Left renal pelvis (tissue), 4 donors: ENCODE measurements at places on chromosomes 3 and 15. TPM values are rescaled to one million over a fixed set of nuclear protein-coding genes. Genes with fewer than 3 reads are reported as not detected.

- no peak for DNase-seq
Observed at GRCh38 chr3:138093721-138094120, 21.7 kb downstream of the DZIP1L start.

Gene HYAL1
- polyA plus RNA-seq: 5.6 TPM

Gene MYO5C
- 5.5 TPM for polyA plus RNA-seq

GRCh38 chr3:38566215-38566528, 70.0 kb downstream of the EXOG start:
- no peak for DNase-seq

Gene RTP1
- polyA plus RNA-seq: not detected

- no peak for DNase-seq
Observed at GRCh38 chr3:121989943-121990342, 32.1 kb downstream of the ILDR1 start.

DNA sequence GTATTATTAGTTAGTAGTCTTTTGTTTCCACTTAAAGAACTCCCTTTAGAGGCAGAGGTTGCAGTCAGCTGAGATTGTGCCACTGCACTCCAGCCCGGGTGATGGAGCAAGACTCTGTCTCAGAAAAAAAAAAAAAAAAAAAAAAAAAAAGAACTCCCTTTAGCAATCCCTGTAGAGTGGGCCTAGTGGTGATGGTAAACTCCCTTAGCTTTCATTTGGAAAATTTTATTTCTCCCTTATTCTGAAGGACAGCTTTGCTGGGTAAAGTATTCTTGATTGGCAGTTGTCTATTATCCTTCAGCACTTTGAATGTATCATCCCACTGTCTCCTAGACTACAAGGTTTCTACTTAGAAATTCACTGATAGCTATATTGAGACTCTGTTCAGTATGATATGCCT, 46.0 kb downstream of the RPL39L start:
- no peak for DNase-seq

Gene IMPG2
- polyA plus RNA-seq: 0.52 TPM

DNA sequence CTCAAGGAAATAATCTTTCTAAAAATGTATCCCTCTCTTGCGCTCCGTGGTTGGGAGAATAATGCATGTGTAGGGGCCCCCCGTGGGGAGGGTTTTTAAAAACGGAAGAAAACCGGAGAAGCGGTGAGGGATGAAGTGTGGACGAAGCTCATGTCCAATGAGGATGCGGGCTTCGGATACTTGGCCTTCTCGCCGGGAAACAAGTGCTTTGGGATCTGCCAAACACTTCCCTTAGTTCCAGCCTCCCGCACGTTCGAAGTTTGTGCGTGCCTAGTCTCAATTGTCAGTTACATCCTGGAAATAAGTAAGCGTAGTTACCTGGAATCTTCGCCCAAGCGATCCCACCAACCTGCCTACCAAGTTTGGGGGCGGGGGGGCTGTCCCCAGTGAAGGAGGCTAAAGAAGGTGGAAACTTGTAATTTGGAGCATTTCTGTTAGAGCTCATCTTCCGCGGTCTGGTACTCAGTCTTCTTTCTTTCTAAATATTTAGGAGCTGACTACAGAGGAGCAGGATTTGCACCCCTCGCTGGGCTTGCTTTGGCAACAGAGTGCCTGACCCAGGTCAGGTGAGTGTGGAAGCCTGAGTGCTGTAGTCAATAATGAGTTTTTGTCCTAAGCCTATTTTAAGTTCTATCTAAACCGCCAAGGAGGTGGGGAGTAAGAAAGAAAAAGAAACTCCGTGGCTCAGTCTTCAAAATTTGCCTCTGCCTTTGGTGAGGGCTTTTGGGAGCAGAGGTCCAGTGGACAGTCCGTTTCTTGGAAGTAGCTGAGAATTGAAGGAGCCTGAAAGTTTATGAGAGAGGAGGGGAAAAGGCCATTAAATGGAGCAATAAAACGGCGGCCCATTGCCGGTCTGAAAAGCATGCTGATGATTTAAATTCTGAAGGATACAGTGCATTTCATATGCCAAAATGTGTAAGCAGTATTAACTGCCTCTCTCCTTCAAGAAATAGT, 1.1 kb downstream of the ITPR1 start:
- DNase-seq: no peak

Gene OCA2
- polyA plus RNA-seq: 2.7 TPM

Gene GOLGA8T
- not detected for polyA plus RNA-seq
